ENCODE measurements at places on chromosomes 11 and 22.

DNA sequence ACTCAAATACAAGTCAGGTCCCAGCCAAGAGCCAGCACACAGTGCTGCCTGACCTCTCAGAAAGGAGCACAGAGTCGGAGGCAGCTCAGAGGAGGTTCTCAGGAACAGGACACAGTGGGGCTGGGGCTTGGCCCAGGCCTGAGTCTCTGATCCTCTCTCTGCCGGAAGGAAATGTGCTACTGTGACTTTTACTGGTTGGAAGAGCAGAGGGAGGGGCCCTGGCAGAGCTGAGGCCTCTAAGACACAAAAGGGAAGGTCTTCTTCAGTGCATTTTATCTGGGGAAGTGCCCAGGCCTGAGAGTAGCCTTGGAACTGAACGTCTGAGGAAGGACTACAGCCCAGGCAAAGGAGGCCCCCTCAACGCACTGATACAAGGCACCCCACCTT lies 16.2 kb upstream of the CASTOR1 start:
- DNase-seq, result no peak

GRCh38 chr11:104968856-104969776 lies 742 bp upstream of the CASP4 start:
- no peak for DNase-seq

DNA sequence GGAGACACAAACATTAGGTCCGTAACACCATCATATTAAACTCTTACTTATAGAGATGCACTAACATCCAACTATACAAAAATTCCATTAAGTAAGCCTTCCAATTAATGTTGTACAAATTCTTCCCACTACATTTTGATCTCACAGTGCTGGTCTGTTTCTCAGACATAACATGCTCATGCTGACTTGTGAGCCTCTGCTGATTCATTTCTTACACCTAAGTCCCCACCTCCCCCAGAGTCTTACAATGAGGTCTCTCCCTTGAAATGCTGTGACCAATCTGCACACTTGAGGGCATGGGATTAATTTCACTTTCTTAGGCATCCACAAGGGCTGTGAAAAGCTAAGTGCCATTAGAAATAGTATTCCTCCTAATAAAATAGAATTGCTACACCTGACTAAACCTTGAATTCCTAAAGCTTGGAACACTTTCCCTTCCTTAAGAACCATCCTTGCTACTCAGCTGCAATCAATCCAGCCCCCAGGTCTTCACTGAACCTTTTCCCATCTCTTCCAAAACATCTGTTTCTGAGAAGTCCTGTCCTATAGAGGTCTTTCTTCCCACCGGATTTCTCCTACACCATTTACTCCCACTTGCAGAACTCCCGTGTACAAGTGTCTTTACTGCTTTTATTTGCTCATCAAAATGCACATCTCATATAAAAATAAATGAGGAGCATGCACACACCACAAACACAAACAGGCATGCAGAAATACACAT lies 2.0 kb downstream of the HBG1 start:
- DNase-seq, result no peak

DNA sequence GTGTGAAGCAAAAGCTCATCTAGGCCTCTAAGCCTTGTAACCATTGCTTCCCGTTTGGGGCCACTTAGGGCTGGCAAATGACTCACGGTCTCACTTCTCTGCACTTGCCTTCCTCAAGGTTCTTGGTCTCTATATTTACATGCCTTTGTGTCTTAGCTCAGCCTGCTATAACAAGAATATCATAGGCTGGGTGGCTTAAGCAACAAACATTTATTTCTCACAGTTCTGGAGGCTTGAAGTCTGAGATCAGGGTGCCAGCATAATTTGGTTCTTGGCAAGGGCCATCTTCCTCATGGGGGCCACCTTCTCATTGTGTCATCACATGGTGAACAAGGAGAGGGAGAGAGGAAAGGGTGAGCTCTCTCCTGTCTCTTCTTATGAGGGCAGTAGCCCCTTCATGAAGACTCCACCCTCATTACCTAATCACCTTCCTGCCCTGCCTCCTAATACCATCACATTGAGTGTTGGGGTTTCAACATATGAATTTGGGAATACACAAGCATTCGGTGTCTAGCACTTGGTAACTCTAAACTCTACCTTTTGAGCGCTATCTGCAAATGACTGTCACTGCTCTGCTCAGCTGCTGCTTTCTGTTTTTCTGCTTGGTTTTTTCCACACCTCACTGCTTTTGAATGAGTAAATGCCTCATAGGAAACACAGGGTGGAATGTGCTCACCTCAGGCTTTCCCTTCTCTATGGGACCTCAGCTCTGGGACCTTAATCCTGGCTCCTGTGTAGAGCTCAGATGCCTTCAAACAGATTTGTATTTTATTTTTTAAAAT lies 16.2 kb upstream of the ME3 start:
- no peak for DNase-seq

GRCh38 chr11:5504403-5504921 lies 5.3 kb downstream of the UBQLN3 start:
- DNase-seq, result no peak

DNA sequence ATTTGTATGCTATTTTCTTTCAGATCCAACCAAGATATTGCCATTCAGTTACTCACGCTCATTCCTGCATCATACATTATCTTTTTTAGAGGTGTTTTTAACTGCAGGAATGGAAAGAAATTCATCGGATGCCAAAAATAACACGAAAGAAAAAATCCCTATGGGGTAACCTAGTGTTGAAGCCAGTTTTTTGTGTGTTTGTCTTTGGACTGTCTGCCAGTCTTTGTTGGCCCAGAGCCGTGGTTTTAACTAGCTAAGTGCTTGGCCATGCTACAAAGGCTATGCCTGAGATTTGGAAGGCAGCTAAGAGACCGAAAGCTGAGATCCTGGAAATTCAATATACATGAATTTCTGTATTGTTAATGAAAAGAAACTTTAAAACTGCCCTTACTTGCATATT lies 309.8 kb upstream of the CNTN5 start:
- no peak for DNase-seq

DNA sequence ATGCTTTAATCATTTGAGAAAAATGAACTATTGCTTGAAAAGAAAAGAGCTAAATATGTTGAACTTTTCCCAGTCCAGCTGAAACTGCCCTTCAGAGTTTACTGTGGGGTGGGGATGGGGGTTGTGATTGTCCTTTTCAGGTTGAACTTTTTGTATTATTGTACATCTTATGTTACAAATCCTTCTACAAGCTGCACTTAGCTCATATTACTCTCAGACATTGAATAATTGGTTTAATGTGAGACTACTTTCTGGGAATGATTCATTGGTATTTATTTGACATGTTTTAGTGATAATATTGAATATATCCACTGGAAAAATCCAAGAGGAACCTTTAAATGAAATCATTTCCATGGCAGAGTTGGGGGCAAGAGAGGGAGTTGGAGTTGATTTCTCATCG lies 84.9 kb downstream of the ATXN10 start:
- no peak for DNase-seq

DNA sequence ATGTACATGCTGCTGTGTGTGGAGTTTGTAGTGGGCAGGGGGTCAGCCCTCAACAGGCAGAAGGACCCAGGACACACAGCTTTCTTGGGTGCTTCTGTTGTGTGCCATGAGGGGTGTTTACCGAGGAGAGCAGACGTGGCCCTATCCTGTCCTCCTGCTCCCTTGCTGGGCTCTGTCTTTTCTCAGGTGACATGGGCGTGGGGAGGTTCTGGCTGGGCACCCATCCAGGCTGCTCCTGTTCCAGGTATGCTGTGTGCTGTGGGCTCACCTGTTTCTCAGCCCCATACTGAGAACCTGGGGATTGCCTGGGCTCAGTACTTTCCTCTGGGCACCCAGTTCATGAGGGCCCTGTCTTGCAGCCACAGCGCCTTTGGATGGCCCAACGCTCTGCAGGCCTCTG lies 23.3 kb downstream of the MICALL1 start:
- DNase-seq, result no peak

GRCh38 chr11:94958121-94958696 lies 15.1 kb downstream of the CWC15 start:
- no peak for DNase-seq

- DNase-seq, result no peak
These were observed at the start of gene SLC35F2 for GRCh38 chr11:107858217-107859070. TSS of gene SLC35F2 (minus strand) at chr11:107858787. CDS start at chr11:107858767, 20 bp downstream.

DNA sequence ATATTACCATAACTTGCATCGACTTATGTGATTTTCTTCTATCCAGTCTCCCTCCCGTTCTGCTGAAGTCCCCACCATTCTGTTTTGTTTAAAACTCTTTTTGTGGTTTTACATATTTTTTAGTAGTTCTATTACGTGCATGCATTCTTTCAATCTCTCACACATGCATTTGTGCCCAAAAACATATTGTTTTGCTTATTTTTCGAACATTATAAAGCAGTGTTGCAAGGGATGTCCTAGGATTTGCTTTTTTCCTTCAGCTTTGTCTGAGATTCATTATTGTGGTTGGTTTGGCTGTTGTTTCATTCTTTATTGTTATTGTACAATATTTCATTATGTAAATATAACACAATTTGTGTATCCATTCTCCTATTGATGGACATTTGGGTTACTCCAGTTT lies 235.7 kb downstream of the DYNC2H1 start:
- DNase-seq, result no peak

DNA sequence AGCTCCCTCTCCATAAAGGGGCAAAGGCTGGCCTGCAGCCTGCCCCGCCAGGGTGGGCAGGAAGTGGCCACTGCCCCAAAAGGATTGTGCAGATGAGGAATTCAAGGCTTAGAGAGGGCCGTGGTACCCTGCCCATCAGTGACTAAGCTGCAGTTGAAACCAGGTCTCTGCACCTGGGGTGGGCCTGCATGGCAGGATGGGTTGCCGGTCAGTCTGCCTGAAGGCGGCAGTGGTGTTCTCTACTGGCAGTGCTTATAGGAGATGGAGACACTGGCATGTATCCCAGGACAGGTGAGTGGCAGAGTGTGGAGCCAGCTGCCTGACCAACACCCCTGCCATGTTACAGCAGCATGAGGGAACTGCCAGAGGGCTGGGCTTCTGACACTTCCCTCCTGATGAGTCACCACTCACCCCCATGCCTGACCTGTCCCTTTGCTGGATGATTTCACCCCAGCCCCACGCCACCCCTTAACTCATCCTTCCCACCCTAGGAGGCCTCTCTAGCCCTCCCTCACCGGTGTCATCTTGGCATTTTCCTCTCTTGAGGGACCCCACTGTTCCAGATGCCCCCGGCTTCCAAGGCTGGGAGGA lies 70.2 kb upstream of the LMO1 start:
- DNase-seq, result peak; percentile 92

DNA sequence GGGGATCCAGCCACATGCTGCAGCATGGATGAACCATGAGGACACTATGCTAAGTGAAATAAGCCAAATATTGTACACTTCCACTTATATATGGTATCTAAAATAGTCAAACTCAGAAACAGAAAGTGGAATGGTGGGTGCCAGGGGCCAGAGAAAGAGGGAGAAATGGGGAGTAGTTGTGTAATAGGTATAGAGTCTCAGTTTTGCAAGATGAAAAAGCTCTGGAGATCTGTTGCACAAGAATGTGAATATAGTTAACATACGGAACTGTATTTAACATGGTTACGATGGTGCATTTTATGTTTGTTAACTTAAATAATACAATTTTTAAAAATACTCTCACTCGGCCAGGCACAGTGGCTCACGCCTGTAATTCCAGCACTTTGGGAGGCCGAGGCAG lies 21.2 kb downstream of the GDPD5 start:
- DNase-seq, result no peak

- no peak for DNase-seq
These were observed 16.1 kb upstream of the BRSK2 start for GRCh38 chr11:1373536-1374214.

GRCh38 chr11:120168960-120169681 lies 31.2 kb upstream of the TRIM29 start:
- no peak for DNase-seq

- no peak for DNase-seq
These were observed 1027.7 kb upstream of the CCDC90B start for GRCh38 chr11:84313830-84314359.

GRCh38 chr11:12893787-12894672 lies 115.1 kb upstream of the RASSF10 start:
- DNase-seq, result peak; percentile 22

DNA sequence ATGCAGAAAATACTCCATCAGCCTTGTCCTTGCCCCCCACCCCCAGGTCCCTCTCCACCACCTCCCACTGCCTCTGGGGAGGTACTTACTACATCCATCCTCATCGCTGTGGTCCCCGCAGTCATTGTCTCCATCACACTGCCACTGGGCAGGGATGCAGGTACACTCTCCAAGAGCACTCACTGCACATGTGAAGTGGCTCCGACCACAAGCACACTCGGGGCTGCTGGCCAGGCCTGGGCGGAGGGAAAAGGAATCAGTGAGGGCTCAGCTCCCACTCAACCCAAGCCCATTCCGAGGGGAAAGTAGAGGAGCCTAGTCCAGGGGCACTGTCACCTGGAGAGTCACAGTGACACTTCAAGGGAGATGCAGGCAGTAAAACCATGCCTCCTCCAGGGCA lies 15.7 kb downstream of the LRP4 start:
- DNase-seq, result no peak

GRCh38 chr22:18947905-18948304 lies 11.8 kb upstream of the PRODH start:
- no peak for DNase-seq

- no peak for DNase-seq
These were observed 51.8 kb downstream of the C11orf71 start for GRCh38 chr11:114348200-114349191.

- DNase-seq, result no peak
These were observed 1269.3 kb upstream of the CNTN5 start for GRCh38 chr11:97751405-97751804.

- no peak for DNase-seq
These were observed 5.5 kb upstream of the CYTH4 start for GRCh38 chr22:37276776-37277175.

DNA sequence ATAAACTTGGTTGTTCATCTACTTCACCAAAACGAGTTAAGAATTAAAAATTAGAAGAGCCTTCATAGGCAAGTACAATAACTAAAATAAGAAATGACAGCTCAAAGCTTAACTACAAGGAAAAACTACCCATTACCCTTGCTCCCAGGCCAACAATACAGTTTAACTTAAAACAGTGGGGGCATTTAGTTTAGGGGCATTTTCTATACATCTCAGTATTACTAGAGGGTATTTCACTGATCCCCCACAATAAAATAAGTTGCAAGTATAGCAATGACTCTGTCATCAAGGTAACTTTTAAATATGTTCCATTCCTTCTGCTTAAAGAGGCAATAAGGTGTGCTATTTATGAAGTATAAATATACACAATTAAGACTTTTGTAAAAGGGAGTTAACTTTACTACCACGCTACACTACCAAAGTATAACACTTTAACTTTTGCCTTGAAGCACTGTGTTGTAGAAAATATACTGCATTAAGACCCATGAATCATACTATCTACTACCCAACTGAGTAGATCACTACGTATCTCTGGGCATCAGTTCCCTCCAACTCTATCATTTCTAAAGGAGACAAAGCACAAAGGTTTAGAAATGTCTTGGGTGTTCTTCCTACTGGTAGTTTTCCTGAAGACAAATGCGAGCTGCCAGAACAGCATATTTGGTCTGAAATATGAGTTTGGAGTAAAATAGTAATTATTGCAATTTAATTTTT lies 29.8 kb downstream of the CHORDC1 start:
- DNase-seq, result no peak

DNA sequence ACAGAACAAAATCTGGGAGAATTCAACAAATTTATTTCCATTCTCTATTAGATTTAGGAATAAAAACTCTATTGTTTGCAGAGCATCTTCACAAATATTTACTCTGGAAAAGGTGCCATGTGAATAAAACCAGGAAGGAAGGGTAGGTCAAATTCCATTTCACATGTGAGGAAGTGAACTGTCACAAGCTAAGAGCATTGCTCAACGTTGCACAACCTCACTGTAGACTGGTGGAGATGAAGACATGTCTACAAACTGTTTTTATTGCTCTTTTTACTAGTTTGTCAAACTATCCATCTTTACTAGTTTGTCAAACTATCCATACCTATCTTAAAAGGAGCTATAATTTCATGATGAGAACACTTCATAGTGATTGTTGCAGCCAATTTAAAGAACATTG lies 236.4 kb downstream of the CNTN5 start:
- no peak for DNase-seq
